Stimulated activated CD8-positive, alpha-beta memory T cell treated with anti-CD3 and anti-CD28 coated beads, Interleukin-15, amount 100 ng/mL, for 4 hours (primary cell): ENCODE measurements at places on chromosomes 2 and 18.

GRCh38 chr2:186645999-186646398 is 47.9 kb upstream of the FAM171B start:
- no peak for DNase-seq

- DNase-seq = no peak
Observed at GRCh38 chr2:216635171-216635570, 2.0 kb downstream of the IGFBP2 start.

- no peak for DNase-seq
Observed at GRCh38 chr2:59150217-59150849, 909.2 kb upstream of the FANCL start.

GRCh38 chr2:28068088-28068487 is 177.6 kb downstream of the BABAM2 start:
- no peak for DNase-seq

GRCh38 chr2:96142217-96143113 is 2.8 kb downstream of the DUSP2 start:
- DNase-seq = peak; percentile 71

- DNase-seq = no peak
Observed at GRCh38 chr2:21710031-21710430, 586.3 kb downstream of the TDRD15 start.

DNA sequence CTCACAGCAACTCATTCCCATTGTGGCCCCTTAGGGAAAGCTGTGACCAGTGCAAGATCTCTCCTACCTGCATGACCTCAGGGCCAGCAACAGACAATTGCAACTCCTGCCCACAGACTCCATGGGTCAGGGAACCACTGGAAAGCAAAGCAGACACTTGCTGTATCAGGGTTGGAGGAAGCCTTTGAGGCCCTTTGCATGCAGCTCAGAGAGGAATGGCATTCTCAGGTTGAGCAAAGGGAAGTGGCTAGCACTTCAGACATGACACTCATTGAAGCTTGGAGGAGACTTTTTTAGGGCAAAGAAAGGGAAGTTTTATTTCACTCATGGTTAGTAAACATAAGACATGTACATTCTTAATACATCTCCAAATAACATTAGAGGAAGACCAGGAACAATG is 22.1 kb downstream of the IL1F10 start:
- DNase-seq = no peak

DNA sequence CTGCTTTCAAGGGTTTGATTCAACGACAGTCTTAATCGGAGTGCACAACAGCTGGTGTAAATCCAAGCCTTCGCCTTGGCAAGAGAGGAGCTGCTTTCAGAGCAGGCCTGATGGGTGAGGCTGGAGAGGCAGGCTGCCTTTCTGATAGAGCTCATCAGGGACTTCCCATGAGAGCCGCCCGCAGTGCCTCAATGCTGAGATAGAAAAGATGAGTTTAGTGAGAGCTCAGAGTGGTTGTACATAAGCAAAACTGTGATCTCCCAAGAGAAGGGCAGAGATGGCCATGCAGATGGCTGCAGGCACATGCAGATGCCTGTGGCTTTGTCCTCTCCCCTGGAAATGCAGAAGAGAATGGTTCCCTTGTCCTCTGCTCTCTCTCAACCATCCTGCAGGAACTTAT is 122.1 kb downstream of the ARL4C start:
- DNase-seq = no peak

GRCh38 chr2:190646780-190647522 is 1.9 kb upstream of the NAB1 start:
- no peak for DNase-seq

- DNase-seq = no peak
Observed at GRCh38 chr2:206556357-206556949, 85.8 kb upstream of the FAM237A start.

DNA sequence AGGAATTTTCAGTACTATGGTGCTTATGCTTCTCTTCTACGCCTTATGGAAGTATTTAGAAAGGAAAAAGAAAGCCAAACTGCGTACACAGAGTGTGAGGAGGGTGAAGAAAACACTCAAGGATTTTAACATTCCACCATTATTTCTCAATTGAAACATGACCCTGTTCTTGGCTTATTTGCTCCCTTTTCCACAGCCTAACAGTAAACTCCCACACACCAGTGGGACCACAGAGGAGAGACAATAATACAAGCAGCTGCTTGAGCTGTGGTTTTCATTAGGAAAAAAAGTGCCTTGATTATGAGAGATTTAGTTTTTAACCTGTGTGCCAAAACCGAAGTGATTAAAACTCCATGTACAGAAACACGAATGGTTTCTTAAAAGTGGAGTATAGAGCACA is 134.3 kb downstream of the MEP1B start:
- DNase-seq = no peak

DNA sequence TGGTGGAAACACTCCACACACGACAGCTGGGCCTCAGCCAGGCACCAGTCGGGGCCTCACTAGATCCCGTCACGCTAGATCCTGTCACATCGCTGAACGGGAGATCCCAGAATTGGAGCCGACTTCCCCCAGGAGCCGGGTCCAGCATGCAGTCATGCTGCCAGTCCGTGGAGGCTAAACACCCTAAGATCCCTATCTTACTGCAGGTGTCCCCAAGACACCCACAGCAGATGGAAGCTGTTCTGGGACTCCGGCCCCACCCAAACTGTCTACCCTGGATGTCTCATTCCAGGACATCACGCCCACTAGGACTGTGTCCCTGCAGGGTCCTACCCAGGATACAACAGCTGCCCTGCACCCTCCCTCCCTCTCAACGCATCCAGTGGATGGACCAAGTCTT is 23.4 kb downstream of the ZNF516 start:
- DNase-seq = no peak

GRCh38 chr2:102111823-102112222 is 30.7 kb upstream of the IL1R1 start:
- no peak for DNase-seq

- no peak for DNase-seq
Observed at GRCh38 chr2:45134014-45134413, 124.8 kb upstream of the SIX2 start.
